ENCODE measurements at places on chromosomes 12 and 14.

DNA sequence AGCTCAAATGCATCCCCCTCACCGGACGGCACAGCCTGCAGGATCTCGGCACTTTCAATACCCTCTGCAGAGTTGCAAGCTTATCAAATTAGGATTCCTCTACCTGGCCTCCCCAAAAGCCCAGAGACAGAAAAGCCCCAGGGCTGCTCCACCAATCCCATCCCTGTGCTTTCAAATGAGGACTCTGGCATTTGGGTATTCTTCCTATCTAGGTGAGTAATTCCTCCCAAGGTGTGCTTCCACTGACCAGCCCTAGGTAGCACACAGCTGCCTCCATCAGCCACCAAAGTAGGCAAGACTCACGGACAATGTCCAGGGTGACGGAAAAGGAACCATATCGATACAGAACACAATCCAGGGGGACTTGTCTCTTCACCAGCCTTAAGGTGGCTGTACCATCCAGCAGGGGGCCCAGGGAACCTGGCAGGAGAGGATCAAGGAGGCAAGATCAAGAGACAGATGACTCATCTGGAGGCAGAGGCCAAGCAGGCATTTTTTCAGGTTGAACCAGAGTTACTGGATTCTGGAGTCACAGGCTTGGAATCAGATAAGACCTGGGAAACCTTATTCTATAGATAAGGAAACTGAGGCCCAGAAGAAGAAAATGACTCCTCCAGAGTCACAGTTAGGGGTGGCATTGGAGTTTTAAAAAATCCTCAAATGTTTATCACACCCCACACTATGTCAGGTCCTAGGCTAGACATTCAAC is 9.9 kb downstream of the PMEL start:
- DNase-seq, result peak; percentile 36

DNA sequence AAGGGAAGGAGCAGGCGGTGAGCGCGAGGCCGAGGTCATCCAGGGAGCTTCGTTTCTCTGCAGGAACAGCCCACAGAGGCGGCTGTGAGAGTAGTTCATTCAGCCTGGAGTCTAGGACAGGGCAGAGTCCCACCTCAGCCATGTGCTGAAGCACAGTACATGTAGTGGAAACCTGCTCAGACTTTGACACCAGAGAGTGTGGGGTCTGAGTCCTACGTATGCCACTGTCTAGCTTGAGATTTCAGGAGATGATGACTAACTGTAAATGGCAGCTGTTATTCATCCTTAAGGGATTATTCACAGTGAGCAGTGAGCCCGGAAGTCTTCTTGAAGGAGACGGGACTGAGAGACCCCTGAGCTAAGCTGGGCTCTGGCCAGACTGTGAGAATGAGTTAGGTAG is 938 bp upstream of the SLC6A13 start:
- no peak for DNase-seq

DNA sequence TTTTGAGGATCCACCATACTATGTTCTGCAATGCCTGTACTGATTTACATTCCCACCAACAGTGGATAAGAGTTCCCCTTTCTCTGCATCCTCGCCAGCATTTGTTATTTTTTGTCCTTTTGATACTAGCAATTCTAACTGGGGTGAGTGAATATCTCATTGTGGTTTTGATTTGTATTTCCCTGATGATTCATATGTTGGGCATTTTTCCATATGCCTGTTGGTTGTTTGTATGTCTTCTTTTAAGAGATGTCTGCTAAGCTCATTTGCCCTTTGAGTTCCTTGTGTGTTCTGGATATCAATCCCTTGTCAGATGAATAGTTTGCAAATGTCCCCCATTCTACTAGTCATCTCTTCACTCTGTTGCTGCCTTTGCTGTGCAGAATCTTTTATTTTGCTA is 49.0 kb upstream of the MSRB3 start:
- DNase-seq, result no peak

DNA sequence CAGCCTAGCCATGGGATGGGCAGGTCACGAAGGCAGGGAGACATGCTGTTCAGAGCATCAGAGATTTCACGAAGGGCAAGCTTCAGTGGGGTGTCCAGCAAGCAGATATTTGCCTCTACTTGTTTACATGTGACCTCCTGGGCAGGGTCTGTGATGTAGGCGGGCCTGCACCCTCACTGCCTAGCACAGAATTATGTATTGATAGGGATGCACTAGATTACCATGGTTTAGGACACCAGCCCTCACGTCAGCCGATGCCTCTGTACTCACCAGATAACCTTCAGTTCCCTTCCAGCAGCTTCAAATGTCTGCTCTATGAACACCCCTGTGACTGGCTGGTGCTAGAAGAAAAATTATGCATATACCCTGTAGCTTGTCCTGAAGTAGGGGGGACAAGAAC is 5.1 kb upstream of the EIF5 start:
- no peak for DNase-seq

DNA sequence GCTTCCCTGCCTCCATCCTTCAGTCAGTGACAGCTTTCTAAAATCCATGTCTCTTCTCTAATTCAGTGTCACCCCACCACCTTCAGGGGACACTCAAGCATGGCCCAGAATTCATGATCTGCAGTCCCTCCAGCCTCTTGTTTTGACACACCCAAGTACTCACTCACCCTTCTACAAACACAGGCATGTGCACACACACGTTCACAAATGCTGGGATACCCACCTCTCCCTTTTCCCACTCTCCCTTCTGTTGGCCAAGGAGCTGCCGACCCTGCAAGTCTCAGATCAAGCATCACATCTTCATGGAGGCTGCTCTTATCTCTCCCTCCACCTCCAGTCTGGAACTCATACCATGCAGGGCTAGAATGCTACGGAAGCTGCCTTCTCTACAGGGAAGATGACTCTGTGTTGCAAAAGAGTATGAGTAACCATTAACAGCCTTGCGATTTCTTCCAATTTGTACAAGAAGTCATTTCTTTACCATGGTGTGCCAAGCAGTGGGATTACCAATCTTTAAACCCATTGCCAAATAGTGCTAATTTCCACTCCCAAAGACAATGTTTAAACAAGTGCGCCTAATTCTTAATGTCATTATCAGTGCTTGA is 196.1 kb downstream of the BCL11B start:
- DNase-seq, result no peak

- DNase-seq, result no peak
Measured at GRCh38 chr12:20268771-20269170, 99.6 kb upstream of the PDE3A start.

All from T-helper 2 cell (primary cell).